ENCODE measurements at places on chromosomes 16 and 17.
A peak's percentile ranks its signal among the peaks of the same experiment; 100 is the strongest.

GRCh38 chr16:65446427-65446826, 324.6 kb upstream of the CDH11 start:
- no peak for DNase-seq

- DNase-seq, result no peak
Measured at GRCh38 chr16:11524098-11524760, 62.5 kb downstream of the LITAF start.

- no peak for DNase-seq
Measured at GRCh38 chr17:17066021-17066420, 23.8 kb downstream of the MPRIP start.

GRCh38 chr17:58525239-58525638, 10.8 kb upstream of the MTMR4 start:
- peak; percentile 72 for DNase-seq

DNA sequence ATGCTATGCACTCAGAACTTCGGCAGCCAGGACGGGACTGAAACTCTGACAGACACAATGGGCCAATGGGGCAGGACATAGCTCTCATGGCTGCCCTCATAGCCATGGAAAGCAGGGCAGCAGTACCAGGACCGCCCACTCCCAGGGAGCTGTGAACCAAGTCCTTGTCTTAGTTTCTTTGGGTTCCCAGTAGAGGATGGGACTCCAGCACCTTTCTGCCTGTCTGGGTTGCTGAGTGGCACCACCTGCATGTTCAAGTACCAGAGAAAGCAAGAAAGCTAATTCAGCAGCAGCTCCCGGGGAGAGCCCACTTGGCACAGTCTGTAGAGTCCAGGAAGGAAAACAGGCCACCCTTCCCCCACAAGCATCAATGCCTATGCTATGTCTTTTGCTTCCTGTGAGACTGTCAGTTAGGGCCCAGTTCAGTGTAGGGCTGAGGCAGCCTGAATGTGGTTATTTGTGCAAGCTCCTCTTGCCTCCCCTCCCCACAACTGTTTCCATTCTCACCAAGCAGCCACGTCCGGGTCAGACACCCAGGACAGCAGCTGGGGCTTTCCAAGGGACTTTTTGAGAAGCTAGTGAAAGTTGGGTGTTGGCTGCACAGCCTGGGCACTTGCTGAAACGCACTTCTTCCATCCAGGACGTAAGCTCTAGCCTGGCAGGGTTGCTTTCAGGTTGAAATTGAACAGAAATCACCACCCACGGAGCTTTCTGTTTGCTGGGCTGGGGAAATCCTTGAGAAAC, 7.8 kb downstream of the SUPT4H1 start:
- DNase-seq, result no peak

GRCh38 chr16:85583491-85584181, 29.5 kb upstream of the GSE1 start:
- no peak for DNase-seq

DNA sequence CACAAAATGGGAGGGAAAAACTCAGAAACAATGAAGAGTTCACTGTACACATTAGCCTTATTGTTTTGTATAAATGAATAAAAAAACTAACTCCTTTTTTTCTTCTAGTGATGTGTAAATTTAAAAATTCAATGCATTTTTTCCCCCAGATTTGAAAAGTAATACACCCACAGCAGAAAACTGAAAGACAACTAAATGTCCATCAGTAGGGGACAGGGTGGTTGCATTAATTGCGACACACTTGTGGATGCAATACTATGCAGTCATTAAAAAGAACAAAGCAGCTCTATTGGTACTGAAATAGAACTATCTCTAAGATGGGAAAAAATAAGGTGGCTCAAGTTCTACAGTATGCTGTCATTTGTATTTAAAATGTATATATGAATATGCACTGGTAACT, 13.7 kb upstream of the WIPI1 start:
- no peak for DNase-seq

DNA sequence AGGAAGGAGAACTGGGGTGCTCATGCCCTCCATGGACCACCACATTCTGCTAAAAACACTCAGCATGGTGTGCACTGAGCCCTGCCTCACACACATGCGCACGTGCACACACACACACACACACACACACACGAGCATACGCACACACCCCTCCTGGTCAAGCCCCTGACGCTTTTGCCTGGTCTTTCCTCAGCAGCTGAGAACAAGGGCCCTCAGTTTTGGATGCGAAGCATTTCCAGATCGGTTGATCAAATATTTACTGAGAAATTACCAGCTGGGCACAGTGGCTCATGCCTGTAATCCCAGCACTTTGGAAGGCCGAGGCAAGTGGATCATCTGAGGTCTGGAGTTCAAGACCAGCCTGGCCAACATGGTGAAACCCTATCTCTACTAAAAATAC, 20.1 kb upstream of the RAI1 start:
- no peak for DNase-seq

GRCh38 chr17:82097184-82097918, 685 bp downstream of the FASN start:
- DNase-seq, result peak; percentile 59

DNA sequence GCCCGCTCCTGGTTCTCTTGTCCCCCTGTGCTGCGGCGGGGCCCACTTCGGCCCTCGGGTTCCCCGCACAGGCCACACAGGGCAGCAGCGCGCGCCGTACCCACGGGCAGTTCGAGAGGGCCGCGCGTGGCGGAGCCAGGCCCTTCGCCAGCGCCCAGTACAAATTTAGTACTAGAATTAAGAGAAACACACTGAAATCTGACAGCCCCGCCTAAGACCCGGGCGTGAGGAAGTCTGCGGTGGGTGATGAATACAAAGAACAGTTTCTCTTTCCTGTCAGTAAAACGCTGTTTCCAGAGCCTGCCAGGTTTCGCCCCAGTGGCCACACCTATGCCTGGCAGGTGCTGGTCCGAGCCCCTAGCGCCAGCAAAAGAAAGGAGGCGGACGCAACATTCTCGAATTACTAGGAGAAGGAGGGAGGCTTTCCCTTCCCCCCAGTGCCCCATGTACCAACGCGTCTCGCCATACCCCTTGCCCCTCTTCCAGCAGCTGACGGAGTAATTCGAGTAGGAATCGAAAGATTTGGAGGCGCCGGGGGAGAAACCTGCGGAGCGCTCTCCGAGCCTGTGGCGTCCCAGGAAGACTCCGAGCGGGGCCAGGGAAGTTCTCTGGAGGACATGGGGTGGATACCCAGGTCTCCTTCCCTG, 591 bp upstream of the SLFN5 start:
- DNase-seq, result peak; percentile 55

GRCh38 chr17:36057911-36058310, 6.2 kb upstream of the CCL18 start:
- no peak for DNase-seq

- no peak for DNase-seq
Measured at GRCh38 chr16:79066561-79066960, 534.0 kb downstream of the MAF start.

DNA sequence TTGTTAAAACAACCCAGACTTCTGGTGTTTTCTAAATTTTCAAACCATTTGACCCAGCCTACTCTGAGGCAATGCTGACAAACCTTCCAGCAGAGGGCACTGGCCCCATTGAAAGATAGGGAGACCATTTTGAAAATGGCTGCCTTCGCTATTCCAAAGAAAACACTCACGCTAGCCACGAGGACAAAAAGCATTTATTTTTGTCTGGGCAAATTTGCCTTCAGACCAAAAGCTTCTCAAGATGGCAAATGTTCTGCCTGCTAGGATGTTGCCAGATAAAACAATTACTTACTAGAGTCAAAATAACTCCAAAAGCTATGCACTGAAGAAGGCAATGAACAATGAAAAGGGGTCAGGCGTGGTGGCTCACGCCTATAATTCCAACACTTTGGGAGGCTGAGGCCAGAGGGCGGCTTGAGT, 296.7 kb upstream of the IRX5 start:
- no peak for DNase-seq

DNA sequence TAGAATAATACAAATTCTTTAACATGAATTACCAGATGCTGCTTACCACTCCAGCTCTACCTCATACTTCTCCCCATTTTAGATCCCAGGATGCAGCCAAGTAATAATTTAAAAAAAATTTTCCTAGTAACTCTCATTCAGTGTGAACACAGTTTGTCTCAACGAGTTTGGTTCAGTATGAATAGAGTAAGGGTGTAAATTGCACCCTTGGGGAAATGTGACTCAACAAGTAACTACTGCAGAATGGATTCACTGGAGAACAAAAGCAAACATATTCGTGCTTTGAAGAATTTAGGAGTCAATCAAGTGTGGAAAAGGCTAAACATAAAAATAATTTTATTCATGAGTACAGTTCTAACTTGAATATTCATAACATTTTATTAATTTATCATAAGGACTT, 23.0 kb downstream of the KCNJ16 start:
- DNase-seq, result no peak

- DNase-seq, result no peak
Measured at GRCh38 chr16:63702981-63703590, 1418.8 kb downstream of the CDH11 start.

- no peak for DNase-seq
Measured at GRCh38 chr16:47132308-47132707, 11.4 kb downstream of the NETO2 start.

GRCh38 chr16:84907575-84907974, 87.8 kb downstream of the CRISPLD2 start:
- DNase-seq, result no peak

DNA sequence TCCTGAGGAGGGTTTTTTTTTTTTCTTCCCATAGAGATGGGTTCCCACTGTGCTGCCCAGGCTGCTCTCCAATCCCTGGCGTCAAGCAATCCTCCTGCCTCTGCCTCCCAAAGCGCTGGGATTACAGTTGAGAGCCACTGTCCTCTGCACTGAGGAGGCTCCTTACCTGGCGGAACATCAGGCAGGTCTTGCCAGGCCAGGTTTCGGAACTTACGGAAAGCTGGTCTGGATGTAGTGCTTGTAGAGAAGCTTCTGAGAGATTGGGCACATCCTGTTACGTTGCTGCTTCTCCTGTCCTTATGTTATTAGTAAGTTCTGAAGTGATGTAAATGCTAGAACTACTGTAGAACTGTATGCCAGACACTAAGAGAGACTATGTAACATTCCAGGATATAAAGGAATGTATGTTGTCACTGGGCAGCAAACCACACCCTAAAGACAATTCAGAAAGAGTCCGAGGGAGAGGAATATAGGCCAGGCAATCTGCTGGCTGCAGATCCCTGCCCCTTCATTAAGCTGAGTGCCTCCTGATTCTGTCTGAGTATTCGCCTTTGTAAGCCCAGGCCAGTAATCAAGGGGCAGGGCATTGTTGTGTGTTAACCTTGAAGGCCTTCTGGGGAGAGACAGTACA, 21.1 kb downstream of the ETV4 start:
- DNase-seq, result no peak

DNA sequence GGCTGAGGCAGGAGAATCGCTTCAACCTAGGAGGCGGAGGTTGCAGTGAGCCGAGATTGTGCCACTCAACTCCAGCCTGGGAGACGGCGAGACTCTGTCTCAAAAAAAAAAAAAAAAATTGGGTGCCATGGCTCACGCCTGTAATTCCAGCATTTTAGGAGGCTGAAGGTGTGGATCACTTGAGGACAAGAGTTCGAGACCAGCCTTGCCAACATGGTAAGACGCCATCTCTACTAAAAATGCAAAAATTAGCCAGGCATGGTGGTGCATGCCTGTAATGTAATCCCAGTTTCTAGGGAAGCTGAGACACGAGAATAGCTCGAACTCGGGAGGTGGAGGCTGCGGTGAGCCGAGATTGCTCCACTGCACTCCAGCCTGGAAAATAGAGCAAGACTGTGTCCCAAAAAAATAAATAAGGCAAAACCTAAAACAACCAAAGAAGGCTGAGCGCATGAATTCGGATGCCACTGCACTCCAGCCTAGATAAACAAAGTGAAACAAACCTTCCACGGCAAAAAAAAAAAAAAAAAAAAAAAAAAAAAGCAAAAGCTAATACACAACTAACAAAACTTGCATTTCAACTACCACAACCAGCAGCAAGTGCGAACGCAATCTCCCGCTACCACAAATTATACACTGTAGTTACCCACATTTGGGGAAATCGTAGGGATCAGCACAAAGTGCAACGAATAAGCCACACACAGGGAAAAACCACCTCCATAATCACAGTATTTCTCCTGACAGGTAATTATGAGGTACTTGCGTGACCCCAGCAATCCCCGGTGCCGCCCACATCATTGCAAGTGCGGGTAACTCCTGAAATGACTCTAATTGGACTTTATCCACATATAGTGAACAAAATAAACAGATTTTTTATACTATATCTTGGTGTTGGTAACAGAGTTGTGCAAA, 25.6 kb downstream of the TEX14 start:
- peak; percentile 42 for DNase-seq

DNA sequence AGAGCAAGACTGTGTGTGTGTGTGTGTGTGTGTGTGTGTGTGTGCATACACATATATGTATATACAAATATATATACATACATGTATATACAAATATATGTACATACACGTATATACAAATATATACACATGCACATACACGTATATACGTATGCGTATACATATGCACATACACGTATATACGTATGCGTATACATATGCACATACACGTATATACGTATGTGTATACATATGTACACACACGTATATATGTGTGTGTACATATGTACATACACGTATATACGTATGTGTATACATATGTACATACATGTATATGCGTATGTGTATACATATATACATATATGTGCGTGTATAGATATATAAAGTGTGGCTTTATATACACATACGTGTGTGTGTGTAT, 31.4 kb downstream of the SPHK1 start:
- DNase-seq, result no peak

DNA sequence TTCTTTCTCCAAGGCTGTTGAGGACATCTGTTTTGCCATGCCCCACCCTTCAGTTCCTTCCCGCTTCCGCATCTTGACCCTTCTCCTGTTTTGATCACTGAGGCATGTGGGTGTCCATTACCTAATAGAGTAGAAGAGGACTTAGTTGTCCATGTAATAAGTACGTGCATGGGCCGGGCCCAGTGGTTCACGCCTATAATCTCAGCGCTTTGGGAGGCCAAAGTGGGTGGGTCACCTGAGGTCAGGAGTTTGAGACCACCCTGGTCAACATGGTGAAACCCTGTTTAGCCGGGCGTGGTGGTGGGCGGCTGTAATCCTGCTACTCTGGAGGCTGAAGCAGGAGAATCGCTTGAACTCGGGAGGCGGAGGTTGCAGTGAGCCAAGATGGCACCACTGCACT, 637.8 kb upstream of the EEF2KMT start:
- no peak for DNase-seq

DNA sequence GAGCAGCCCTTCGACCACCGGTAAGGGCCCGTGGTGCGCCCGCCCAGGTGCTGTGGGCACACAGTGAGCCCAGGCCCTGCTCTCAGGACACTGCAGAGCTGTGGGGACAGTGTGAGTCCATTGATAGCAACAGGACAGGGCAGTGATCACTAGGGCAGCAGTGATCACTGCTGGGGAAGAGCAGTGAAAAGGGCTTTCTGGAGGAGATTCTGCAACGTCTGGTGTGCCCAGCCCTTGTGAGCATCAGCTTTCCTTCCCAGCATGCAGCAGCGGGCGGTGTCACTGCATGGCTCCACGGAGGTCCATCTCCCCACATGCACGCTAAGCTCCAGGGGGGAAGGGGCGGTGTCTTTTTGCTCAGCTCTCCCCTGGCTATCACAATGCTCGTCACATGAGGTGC, 32.1 kb downstream of the MAP1LC3B start:
- no peak for DNase-seq
